ENCODE measurements at places on chromosomes 5 and 9.

- DNase-seq, result no peak
Observed at GRCh38 chr5:181151146-181151545, 3.8 kb downstream of the OR2V2 start.

GRCh38 chr5:151162776-151163175 lies 5.2 kb upstream of the ANXA6 start:
- DNase-seq, result no peak

- no peak for DNase-seq
Observed at GRCh38 chr5:125603321-125603720, 819.9 kb upstream of the GRAMD2B start.

GRCh38 chr9:108710424-108710823 lies 145.4 kb downstream of the ACTL7B start:
- DNase-seq, result no peak

GRCh38 chr5:171205375-171205774 lies 103.7 kb upstream of the TLX3 start:
- DNase-seq, result no peak

DNA sequence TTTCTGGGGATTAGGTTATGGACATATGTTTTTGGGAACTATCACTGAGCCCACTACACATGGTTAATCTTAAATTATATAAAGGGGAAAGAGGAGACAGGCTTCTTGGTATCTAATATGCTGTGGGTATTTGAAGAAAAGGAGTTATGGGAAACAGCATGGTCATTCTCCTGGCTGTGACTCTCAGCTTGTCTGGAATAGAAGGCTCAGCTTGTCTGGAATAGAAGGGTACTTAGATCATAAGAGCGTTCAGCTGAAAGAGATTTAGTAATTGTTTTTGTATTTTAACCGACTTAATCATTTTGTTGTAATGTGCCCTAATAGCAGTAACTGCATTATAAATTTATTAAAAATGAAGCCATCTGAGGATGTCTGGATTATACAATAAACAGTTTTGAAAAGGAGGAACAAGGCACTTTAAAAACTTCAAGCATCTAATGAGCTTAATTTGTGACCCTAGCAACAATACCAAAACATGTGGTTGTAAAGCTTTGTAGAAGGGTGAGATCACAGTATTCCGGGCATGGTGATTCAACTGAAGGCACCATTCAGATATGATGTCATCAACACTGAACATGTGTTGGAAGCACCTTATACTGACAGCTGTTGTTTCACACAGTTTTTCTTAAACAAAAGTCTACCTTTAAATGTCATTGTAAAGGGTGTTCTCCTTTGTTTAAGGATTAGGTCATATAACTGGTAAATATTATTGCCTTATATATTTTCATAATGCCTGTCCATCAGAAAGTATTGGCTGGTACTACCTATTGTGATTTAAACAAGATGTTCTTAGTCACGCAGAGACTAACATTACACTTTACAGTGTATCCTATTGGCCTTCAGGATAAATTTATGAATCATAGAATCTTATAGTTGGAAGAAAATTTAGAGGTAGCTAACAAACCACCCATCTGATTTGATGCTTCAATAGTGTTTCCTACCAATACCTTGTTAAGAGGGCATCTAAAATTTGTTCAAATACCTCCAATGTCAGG lies 2174.1 kb upstream of the WWC1 start:
- DNase-seq, result no peak

DNA sequence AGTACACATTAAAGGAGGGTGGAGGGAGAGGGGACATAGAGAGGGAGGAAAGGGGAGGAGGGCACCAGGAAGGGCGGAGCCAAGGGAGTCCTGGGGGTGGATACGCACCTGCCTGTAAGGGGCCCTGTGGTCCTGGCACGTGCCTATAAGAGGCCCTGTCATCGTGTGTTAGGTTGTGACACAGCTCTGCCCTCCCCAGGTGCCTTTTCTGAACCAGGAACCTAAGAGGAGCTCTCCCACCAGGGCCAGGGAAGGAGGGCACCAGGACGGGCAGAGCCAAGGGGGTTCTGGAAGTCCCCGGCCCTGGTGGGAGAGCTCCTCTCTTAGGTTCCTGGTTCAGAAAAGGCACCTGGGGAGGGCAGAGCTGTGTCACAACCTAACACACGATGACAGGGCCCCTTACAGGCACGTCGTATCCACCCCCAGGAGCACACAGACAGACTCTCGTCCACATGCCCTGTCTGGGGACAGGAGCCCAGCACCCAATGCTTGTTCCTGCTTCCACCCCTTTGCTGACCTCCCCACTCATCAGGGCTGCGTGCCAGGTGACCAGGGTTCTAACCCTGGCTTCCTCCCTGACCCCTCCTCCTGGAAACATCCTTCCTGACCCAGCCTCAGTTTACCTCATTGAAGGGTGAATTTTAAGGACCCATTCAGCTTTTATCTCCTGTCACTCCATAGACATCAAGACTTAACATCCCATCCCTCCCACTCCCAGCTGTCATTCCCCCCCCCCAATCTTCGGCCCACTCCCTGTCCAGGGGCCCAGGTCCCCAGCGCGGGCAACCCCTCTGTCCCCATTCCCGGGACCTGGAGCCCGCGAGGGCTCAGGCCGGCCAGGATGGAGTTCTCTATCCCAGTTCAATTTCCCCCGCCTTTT lies 12.9 kb upstream of the OLFM1 start:
- DNase-seq, result no peak

- DNase-seq, result no peak
Observed at GRCh38 chr5:58505971-58506640, 14.9 kb downstream of the GAPT start.

DNA sequence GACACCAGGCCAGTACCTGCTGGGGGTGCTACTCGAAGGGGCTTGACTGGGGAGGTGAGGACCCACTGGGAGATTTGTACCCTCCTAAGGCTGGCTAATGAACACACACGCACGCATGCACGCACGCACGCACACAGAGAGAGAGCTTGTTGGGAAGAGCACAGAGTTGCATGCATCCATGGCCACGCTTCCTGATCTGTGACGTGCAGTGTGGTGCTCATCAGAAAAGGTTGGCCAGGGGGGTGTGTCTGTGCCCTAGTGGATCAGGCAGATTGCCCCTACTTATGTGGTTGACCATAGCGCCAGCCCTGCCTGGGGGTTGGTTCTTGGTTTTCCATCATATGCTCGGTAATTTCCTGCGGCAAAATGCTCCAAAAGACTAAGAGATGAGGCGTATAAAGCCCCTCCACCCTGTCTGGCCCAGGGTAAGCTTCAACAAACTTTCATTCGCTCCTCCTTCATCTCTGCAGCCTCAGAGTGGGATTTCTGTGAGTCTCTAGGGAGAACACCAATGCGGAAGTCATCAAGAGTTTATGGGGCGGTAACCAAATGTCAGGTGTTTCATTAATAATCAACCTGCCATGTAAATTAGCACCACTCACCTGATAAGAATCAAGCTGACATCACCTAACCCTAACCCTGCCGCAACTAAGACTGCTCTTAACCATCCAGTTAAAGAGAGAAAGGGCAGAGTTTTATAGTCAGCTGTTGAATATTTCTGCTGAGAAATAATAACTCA lies 8.0 kb upstream of the GFI1B start:
- DNase-seq, result no peak

- no peak for DNase-seq
Observed at GRCh38 chr9:111825468-111826145, 30.9 kb upstream of the SHOC1 start.

DNA sequence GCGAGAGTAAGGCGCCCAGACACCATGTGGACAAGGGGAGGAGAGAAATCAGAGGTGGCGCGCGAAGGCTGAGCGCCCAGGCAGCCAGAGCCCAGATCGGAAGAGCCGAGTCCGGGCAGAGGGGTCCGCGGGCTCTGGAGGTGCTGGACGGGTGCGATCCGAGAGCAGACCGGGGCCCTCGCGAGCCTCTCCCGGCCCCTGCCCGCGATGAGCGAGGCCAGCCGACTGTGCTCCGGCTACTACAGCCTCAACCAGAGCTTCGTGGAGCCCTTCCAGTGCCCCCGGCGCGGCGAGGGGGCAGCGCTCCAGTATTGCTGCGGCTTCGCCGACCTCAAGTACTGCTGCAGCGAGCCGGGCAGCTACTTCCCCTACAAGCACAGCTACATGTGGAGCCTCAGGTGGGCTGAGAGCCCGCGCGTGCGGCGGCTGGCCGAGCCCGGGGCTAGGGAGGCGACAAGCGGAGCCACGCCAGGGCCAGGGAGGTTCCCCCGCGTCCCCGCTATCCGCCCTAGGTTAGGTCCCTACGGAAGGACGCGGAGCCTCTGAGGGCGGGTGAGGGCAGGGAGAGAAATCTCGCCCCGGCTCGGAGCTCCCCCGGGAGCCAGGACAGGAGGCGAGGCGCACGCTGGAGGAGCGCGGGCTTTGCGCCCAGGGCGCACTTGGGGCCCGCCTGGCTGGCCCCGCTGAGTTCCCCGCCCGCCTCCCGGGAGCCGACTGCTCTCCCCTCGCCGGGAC lies at the start of gene SHISAL2B:
SHISAL2B (plus strand) TSS at position 87 of the 735 bp plus-strand sequence; CDS start at position 208, 121 bp downstream.
- DNase-seq, result peak; percentile 38

DNA sequence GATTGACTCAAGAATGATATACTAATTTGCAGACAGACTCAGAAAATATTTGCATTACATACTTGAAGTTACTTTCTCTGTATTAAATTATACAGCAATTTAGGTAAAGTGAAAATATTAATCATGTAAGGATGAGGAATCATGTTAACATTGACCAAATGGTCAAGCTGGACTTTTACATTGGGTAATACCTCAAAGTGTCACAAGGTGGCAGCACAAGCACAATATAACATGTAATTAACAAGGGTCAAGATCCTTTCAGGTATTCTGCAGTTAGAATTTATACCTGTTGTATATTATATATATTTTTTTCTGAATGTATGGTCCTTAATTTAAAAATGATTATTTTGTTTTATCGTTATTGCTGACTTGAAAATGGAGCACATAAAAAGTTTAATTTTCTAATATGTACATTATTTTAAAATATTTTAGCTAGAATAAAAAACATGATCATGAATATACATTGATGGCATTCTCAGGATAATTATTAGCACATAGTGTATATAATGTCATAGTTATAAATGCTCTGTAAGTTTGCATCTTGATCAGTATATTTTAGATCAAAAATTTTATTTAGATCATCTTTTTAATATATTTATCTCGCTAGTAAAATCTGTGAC lies 8.6 kb downstream of the HAPLN1 start:
- peak; percentile 56 for DNase-seq
